BJ (cell line): ENCODE measurements at places on chromosomes 3 and 15.

DNA sequence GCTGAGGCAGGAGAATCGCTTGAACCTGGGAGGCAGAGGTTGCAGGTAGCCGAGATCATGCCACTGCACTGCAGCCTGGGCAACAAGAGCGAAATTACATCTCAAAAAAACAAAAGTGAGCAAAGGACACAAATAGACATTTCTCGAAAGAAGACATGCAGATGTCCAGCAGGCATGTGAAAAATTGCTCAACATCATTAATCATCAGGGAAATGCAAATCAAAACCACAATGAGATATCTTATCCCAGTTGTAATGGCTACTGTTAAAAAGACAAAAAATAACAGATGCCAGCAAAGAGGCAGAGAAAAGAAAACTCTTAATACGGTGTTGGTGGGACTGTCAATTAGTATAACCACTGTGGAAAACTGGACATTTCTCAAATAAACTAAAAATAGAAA is 20.9 kb downstream of the ASB7 start:
- DNase-seq, result no peak

DNA sequence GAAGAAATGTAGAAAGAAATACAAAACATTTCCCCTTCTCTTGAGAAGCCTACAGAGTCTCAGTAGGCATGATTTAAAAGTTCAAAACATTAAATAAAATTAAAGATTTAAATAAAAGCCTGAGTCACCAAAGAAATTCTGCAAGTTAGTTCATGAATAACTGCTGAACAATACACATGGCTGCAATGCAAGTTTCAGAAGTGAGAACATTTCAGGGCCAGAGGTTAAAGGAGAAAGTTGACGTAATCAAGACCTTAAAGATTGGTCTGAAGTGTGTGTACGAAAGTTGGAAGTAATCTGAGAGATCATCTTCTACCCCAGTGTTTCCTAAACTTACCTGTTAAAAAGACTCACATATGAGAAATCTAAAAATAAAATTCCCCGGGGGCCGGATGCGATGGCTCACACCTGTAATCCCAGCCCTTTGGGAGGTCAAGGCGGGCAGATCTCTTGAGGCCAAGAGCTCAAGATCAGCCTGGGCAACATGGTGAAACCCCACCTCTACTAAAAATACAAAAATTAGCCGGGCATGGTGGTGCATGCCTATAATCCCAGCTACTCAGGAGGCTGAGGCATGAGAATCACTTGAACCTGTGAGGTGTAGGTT is 108.7 kb upstream of the PHLDB2 start:
- DNase-seq, result no peak

- DNase-seq, result no peak
Observed at GRCh38 chr3:99658274-99658673, 19.9 kb downstream of the COL8A1 start.

DNA sequence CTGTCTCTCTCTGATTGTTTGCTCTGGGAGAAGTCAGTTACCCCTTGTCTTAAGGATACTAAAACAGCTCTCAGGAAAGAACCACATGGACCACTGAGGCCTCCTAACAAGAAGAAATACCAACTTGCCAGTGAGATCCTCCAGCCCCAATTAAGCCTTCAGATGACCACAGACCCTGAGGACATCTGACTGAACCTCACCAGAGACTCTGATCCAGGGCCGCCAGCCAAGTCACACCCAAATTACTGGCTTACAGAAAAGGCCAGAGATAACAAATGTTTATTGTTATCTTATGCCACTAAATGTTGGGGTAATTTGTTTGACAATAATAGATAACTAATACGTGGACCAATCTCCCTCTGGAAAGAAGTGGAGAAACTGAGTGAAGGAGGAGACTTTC is 40.2 kb downstream of the SLC12A8 start:
- DNase-seq, result no peak

- DNase-seq, result no peak
Observed at GRCh38 chr15:60118626-60119025, 114.5 kb downstream of the FOXB1 start.

GRCh38 chr3:12663401-12663935 is 449 bp downstream of the RAF1 start:
- DNase-seq, result no peak

- no peak for DNase-seq
Observed at GRCh38 chr15:36726224-36726623, 146.8 kb downstream of the CDIN1 start.

DNA sequence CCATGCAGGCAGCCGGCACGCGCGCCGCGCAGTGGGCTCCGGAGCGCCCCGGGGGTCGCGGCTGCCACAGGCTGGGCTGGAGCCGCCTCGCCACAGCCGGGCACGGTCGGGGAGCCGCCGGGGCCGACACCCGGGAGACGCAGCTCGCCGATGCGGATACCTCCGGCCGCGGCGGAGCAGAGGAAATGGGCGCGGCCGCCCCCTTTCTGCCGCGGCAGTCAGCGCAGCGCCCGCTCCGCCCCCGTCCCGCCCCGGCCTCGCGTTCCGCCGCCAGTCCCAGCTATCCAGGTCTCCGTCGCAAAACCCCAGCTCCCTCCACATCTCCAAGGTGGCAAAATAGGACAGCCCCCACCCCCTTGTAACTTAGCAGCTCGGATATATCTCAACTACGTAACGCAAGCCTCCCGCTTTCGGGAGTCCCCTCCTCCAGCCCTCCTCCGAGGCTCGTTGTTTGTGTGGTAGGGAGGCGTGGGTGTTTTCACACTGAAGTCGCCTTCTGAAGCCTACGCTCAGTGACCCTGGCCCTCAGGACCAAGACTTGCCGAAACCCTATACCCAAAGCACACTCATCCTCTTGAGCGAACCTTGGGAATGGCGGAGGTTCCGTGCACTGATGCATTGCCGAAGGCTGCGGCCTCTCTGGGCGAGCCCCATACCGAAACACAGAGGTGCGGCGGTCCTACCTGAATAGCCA is at the start of gene SH3BP5:
TSS of gene SH3BP5 (minus strand) at position 182 of the 694 bp plus-strand sequence. CDS start at position 4, 178 bp downstream.
- no peak for DNase-seq

DNA sequence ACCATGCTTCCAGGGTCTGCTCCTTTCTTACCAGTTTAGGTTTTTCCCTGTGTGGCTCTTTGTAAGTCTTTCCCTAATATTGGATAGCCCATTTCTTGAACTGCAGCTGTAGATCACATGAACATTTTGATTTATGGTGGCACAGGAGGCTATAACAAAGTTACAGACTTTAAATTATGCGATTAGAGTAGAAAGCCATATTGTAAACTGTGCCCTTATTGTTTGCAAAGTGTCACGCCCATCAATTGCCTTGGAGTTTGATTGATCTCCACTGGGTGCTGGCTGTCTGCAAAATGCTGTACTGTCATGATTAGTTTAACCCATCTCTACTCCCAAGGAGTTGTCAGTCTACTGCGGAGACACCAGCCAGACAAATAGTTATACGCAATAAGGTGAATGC is 110.3 kb downstream of the CACNA2D3 start:
- DNase-seq, result no peak

GRCh38 chr3:113287803-113288648 is 76.7 kb downstream of the BOC start:
- DNase-seq, result peak; percentile 15

DNA sequence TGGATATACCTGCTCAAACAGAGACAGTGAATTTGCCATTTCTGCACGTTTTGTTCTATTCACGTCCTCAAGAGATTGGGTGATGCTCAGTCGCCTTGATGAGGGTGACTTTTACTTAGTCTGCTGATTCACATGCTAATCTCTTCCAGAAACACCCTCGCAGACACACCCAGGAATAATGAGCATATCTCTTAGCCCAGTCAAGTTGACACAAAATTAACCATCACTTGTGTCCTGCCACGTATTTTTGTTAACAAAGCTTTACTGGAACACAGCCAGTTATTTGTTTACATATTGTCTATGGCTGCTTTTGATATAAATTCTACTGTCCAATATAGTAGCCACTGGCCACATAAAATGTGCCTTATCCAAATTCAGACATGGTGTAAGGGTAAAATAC is 218.3 kb downstream of the FHIT start:
- DNase-seq, result no peak

DNA sequence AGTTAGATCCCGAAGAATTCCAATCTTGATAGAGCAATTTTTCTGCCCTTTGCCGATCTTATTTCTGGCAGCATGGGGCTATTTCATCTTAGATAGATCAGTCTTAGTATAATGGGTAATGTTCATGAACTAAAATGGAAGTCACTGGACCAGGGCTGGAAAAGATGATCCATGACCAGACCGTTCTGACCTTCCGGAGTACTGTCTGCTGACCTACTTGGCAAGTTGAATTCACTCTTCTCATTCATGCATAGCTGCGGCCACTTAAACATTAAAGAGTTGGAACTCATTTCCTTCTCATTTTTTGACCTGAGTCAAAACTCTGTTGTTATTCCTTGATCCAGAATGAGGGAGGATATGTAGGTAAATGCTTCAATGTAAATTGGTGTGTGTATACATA is 32.5 kb downstream of the GMNC start:
- no peak for DNase-seq

GRCh38 chr3:70919091-70919490 is 606.7 kb upstream of the MDFIC2 start:
- DNase-seq, result no peak

GRCh38 chr15:53401503-53401902 is 358.0 kb downstream of the WDR72 start:
- no peak for DNase-seq

GRCh38 chr3:52364322-52365035 is 48.4 kb downstream of the DNAH1 start:
- no peak for DNase-seq

- no peak for DNase-seq
Observed at GRCh38 chr15:63294359-63294758, 17.0 kb downstream of the APH1B start.

- no peak for DNase-seq
Observed at GRCh38 chr3:114730397-114730796, 416.7 kb downstream of the ZBTB20 start.

DNA sequence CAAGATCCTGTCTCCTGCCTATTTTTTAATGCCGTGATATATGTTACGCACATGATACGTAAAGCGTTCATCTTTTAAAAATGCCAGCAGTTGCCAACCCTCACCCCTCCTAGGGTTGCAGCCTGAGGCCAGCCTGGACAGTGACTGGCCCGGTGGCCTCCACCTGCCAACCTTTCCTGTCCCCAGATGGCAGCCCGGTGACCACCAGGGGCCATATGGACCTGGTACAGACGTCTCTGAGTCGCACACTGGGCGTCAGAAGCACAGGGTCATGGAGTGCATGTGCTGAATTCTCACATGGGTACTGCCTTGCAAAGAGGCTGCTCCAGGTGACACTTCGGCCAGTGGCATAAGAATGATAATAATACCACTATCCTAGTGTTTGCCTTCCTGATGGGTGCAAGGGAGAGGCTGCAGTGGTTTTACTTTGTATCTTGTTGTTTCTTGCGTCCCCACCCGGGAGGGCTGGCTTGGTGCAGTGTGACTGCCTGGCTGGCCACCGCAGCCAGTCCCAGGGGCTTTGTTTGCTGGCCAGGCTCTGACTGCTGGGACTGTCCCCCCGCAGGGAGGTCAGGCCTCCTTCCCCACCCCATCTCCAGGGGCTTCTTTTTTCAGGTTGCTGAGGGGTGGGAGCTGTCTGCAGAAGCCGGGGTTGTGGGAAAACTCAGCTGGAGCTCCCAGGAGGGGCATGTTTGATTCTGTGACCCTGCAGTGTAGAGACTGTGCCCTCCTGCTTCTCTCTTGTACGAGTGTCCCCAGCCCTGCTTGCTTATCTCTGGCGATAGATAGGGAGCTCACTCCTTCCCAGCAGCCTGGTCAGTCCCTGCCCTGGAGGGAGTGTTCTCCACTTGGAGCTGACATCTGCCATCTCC is 16.9 kb downstream of the FBLN2 start:
- no peak for DNase-seq

DNA sequence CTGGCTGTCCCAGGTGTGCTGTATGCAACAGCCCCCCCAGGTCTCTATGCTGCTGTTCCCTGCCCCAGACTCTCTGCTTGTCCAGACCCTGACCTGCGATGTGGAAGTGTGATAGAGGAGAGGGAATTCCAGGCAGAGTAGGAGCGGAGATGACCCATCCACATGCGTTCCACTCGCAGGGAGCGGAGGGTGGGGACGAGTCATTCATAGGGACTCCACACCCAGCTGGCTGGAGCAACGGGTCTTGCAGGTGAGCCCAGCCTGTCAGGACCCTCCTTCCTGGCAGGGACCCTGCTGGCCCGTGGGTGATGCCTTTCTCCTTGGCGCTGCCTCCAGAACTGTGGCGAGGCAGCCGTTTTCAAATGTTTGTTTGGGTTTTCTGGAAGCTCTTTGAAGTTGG is 58.8 kb downstream of the CEMIP start:
- DNase-seq, result no peak
